ENCODE measurements at places on chromosomes 2 and 18.

GRCh38 chr2:237553948-237554347 lies 12.4 kb upstream of the PRLH start:
- DNase-seq, result no peak

DNA sequence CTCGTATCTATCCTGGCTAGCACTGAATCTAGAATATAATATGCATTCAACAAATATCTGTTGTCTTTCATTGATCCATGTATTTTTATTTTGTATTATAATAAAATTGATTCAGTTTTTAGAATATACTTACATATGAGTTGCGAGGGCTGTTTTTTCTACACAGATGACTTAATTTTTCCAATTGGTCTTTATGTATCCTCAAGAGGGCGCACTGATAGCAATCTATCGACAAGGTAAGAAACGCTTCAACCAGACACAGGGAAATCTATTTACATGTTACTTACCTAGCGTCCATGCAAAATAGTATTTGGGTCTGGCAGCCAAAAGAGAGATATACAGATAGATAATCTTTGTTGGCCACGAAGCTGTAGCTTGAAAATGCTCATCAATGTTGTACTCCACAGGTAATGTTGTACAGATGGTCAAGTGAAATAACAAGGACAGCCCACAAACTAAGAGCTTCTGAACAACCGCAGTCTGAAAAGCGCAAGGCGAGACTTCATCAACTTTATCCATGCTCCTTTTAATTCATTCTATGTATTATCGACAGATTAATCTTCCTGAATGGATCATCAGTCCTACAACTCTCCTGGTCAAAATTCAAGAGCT lies 35.5 kb upstream of the KIDINS220 start:
- peak; percentile 36 for DNase-seq

DNA sequence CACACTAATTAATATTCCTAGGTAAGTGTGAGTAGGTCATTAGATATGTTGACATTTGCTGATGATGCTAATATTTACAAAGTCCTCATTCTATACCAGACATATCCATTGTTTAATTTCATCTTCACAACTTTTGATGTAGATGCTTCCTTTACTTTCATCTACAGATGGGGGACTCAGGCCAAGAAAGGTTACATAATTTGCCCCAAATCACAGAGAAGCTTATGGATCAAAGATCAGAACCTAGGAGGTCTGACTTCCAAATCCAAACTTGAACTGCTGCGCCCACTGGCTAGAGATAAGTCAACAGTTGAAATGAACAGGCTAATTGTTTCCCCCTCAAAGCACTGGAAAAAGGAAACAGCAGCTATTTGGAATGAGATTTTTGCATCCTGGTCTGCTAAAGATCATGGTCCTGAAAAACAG lies 95.6 kb upstream of the TMEM178A start:
- DNase-seq, result no peak

DNA sequence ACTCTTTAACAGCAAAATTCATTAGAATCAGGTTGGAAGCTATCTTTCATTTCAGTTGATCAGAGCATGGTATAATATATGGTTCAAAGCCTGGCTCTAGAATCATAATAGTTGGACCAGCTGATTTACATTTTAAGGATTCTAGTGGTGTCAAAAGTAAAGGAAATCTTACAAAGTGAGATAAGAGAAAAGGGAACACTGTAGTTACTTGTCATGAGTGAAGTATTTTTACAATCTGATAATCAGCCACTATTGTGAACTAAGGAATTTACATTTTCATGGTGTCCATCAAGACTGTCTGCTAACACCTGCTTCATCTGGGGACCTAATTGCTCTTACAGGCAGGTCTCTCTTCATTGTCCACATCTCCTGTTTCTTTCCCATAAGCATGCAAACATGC lies 161.1 kb downstream of the SLC39A10 start:
- no peak for DNase-seq

DNA sequence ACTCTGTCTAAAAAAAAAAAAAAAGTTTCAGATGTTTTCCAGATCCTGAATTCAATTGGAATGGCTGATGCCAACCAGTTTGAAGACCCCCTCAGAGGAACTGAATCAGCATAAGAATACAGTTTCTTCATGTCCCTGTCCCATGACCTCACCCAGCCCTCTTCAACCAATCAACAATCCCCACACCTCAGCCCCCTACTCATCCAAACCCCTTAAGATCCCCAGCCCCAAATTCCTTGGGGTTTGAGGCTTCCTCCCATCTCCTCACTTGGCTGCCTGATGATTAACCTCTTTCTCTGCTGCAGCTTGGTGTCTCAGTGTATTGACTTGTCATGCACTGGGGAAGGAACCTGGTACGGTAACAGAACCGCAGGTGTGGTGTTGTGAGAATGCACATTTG lies 97.6 kb upstream of the CABLES1 start:
- no peak for DNase-seq

- no peak for DNase-seq
Measured at GRCh38 chr2:96869822-96870625, at the start of gene SEMA4C. Gene SEMA4C (minus strand): TSS chr2:96870080. CDS start chr2:96867886, 2,194 bp downstream.

DNA sequence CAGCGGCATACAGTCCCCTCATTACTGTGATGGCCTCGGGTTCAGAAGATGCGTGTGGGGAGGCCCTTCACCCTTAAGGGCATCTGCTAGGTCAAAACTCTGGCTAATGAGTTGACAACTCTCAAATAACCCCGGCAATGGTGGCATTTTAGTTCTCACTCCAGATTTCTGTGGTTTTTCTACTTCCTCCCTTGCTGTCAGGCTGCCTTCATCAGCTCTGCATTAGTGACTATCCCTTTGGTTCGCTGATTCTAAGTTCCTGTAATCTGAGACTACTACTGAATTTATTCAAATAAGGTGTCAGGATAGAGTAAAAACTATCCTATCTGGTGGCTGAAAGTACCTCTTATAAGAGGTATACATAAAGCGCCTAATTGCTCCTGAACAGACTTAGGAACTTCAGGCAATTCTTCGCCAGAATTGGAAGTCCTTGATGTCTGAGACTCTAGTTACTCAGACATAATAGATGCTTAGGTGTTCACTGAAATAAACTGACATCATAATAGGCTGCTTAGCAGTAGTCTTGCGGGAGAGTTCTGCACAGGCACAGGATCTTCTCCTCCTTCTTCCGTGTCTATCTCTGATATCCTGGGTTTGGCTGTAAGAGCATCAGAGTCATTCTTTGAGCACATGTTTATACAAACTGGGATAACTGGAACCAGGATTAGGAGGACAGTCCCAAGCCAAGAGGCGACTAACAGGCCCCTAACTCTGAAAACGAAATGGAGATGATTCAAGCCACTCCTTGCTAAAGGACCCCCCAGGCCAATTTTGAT lies 194.5 kb downstream of the DNER start:
- DNase-seq, result no peak

DNA sequence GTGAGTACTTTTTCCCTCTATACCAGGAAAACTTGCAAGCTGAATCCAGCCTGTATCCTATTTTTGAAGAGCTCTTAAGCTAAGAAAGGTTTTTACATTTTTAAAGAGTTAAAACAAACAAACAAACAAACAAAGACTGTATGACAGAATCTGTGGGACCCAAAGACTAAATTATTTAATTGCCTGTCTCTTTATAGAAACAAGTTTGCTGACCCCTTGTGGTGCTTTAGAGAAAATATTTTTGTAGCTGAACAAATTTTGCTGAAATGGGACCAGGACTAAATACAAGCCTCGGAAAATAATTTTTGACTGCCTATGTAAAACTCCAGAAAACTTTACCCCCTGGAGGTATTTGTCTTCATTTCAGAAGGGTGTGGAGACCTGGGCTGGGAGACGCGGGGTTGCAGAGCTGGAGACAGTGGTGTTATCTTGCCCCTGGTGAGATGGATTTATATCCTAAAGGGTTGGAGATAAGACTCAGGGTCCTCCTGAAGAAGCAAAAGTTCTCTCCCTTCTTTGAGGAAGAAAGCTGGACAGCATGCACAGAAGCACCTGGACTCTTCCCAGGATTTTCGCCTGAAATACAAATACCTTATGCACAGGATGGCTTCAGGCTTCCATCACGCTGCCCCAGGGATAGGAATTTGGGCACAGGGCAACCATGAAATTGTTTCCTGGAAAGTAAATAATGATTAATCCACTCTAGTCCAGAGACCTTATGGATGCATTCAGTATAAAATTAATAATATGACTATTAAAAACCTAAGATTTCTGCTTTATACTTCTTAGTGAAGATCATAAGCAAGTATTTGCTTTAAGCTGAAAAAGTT lies 54.3 kb downstream of the TMX3 start:
- DNase-seq, result no peak

GRCh38 chr18:44067186-44067585 lies 613.5 kb upstream of the SETBP1 start:
- DNase-seq, result no peak

DNA sequence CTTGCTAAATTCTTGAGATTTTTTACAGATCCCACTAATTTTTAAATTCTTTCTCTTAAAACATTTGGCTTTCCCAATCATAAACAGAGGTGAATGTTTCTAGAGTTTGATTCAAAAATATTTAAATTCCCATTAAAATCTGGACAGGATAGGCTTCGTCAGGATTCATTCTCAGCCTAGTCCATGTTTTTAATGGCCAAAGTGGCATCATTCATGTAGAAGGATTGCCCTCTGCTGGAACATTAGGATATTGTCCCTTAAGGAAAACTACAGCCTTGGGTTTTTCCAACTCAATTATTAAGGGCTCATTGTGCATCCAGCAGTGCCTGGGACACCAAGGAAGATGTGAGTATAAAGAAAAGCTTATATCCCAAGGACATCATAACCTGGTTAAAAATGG lies 71.7 kb downstream of the TPGS2 start:
- DNase-seq, result peak; percentile 47

DNA sequence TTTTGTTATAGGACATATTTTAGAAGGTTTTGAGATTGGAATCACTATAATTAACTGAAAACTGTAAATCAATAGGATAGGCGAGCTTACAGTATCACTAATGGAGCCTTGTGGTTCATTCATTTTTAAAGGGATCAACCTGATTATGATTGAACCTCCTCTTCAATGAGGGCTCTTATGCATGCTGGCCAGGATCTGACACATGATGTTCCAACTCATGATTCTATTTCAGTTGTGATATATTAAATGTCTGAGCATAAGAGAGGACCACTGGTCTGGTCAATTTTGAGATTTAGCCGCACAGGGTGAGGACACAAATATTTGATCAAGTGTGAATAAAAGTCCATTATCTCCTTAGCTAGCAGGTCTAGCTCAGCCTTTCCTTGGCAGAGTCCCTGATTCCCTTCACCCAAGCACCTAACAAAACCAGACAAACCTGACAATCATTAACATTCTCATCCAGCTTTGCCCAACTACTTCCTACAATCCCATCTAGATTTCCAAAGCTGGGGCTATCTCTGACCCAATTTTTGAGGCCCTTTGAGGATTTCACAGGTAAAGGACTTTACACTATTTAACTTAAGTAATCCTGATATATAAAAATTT lies 6.9 kb upstream of the MAP4K4 start:
- DNase-seq, result no peak
